ENCODE measurements at places on chromosomes 7 and 10.

GRCh38 chr10:7235376-7235775, 175.5 kb downstream of the SFMBT2 start:
- no peak for DNase-seq

GRCh38 chr7:18081617-18082016, 54.0 kb upstream of the PRPS1L1 start:
- DNase-seq, result no peak

- DNase-seq, result no peak
These were observed 19.2 kb downstream of the AKR1C8 start for GRCh38 chr10:5165738-5166137.

DNA sequence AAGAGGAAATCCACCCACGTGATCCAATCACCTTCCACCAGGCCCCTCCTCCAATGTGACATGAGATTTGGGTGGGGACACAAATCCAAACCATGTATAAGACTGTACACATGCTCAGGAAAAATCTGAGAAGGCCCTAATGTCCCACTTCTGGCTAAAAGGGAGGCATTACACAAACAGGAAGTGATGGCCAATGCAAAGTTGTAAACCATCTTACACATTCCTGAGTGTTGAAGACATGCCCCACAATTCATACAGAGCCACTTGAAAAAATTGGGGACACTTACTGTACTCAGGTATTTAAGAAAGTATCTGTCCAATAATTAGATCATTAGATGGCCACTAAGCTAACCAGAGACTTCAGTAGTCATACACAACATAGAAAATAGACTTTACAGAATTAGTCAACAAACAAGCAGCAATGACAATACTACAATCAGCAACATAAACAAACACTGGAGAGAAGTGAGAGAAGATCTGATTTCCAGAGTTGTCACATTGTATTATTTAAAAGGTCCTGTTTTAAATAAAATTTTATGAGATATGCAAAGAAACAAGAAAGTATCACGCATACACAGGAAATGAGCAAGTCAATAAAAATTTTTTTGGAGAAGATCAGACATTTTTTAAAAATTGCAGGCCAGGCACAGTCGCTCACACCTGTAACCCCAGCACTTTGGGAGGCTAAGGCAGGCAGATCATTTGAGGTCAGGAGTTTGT, 143.3 kb downstream of the DGKI start:
- no peak for DNase-seq

DNA sequence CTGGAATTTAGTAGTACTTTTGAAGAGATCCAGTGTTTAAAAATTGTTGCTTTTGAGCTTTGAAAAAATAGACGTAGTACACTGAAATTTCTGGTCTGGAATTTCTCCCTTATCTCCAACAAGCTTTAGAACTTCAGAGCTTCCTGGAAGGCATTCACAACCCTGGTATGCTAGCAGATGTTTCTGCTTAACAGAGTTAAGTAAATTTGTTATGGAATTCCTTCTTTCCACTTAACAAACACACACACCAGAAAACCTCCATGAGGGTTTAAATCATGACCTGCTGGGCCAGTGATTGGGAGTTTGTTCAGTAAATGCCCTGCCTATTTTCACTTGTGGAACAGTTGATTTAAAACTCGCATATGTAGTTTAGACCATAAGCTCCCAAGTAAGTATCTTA, 13.7 kb downstream of the ASB15 start:
- DNase-seq, result no peak

DNA sequence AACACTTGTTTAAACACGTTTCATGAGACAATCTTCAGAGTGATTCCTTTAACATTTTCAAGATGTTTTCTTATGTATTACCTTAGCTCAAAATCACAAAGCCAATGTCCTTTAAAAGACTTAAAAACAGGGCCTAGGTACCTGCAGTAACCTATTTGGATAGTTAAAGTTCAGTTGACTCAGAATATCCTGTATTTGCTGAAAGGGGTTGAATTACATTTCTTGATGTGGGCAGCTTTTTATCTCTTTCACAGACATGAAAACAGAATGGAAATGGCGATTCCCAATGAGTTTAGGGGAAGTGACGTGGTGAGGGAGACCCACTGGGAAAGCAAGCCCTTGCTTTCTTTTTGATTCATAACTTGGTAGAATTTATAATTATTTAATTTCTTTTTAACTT, 324.4 kb upstream of the AOAH start:
- DNase-seq, result no peak

- DNase-seq, result no peak
These were observed 12.5 kb upstream of the STN1 start for GRCh38 chr10:103930449-103930848.

- DNase-seq, result peak; percentile 47
These were observed 15.5 kb downstream of the CYTH3 start for GRCh38 chr7:6256677-6257535.

- no peak for DNase-seq
These were observed 82.2 kb downstream of the DNAJB6 start for GRCh38 chr7:157419035-157419293.

- DNase-seq, result no peak
These were observed 49.4 kb downstream of the VWC2 start for GRCh38 chr7:49822856-49823255.

DNA sequence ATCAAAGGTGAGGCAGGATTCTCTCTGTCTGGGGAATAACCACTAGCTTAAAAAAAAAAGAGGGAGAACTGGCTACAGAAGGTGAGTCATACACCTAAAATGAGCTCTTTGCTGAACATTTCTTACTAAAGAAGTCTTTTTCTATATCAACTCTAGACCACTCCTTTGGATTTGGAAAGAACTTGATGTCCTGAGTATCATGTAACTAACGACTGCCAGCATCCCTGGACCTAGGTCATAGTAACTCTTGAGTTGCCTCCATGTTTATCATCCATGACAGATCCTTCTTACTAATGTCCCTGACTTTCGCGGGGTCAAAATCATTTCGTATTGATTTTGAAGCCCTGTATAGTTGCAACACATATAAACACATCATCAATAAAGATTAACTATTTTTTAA, 89.1 kb downstream of the CNOT4 start:
- no peak for DNase-seq

- DNase-seq, result no peak
These were observed 233.1 kb upstream of the TCF7L2 start for GRCh38 chr10:112716924-112717413.

DNA sequence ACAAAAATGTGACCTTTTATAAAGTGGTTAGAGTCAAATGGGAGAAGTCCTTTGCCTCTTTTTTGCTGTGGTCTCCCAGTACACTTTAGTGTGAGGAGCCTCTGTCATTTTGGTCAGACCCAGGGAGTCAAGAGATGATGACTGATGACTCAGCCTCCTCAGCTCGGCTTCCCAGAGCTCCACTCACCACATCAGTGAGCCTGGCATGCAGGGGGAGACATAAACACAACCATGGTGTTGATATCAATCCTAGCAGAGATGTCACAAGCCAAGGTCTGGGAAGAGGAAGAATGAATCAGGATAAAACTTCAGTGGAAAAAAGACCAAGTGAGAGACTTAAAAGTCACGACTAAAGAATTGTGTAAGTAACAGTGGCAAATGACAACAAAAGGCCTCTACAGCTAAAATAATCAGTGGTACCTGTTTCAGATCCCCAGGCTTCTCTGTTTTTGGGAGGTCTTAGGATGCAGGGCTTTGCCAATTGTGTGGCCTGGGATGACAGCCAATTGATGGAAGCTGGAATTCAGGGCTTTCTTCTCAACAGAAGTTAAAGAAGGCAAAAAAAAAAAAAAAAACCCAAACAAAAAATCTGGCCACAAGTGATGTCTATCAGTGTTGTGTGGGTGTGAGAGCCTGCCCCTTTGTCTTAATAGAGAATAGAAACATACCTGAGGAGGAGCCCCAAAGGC, 50.2 kb downstream of the TFAM start:
- DNase-seq, result no peak

DNA sequence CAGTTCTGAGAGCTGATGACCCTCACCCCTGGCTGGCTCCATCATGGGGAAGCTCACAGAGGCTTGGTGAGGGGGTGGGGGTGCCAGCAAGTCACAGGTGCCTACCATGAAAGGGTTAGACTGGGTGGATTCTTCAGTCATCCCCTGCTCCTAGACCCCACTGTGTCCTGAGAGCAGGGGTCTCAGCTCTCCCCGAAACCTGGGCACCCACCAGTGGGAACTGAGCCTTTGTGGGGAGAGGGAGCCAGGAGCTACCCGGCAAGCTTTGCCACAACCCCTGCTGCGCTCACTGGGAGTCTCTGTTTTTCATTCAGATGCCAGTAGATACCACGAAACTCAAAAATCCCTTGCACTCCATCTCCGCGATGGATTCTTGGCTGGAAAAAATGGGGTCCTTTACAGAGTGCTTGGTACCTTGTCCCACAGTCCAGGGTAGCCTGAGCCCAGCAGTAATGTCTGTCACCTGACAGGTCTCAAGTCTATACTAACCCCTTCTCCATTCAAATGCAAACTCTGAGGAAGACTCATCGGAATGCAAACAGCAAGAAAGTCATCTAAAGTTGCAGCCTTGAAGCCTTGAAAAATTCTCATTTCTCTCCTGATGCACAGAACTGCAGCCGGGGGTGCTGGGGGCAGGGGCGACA, 48.9 kb upstream of the ENO4 start:
- DNase-seq, result no peak

DNA sequence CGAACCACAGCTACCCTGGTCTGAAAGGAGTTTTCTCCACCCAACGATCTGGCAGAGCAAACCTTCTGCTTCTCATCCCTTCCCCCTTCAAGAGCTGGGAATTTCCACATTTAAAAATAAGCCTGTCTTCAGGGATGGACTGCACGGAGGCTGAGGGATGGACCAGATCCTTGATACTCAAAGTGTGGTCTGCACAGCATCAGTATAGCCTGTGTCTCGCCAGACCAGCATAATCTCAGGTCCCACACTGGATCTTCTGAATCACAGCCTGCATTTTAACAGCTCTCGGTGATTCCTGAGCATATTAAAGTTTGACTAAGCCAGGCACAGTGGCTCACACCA, 7.1 kb downstream of the KCNMA1 start:
- DNase-seq, result no peak

DNA sequence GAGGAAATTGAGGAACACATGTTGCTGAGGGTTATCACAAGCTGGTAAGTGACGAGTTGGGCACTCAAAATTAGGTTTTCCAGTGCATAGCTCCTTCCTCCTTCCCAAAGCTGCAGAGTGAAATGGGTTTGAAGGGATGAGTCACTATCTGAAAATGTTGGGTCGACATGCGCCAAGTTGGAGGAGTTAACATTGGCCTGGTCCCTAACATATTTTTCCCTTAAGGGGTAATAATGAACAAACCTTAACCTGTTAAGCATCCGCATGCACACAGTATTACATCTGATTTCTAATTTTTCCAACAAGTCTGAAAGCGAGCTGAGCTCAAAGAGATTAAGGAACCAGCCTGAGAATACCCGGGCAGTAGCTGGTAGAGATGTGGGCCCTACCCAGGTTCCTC, 20.7 kb upstream of the TECTB start:
- no peak for DNase-seq

- DNase-seq, result no peak
These were observed 432.1 kb upstream of the PCDH15 start for GRCh38 chr10:55233090-55233489.

GRCh38 chr7:12578930-12579640, 8.6 kb downstream of the SCIN start:
- DNase-seq, result no peak

GRCh38 chr10:46310851-46311250, 24.1 kb downstream of the ANTXRL start:
- DNase-seq, result peak; percentile 70

DNA sequence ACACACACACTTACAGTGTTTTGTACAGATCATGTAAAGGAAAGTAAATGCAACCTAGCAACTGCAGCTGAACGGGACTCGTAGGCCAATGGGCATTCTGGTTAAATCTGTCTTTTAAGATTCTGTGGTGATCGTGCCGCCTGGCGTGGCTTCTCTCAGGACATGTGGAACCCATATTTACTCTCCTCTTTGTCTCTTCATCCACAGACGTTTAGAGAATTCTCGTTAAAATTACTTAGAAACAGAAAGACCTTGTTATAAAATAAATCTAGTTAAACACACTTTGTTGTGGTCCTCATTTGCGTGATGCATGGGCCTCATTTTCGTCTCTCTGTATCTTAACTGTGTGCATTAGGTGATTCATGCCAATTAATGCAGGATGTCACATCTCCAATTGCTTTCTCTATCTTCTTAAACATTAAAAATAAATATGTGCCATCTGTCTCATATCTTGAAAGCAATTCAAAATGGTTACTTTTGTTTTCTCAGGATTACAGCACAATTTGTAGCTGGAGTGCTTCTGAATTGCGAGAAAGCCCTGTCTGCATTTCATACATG, 11.5 kb downstream of the KLF6 start:
- no peak for DNase-seq

- no peak for DNase-seq
These were observed 28.5 kb downstream of the GET4 start for GRCh38 chr7:904847-905246.

DNA sequence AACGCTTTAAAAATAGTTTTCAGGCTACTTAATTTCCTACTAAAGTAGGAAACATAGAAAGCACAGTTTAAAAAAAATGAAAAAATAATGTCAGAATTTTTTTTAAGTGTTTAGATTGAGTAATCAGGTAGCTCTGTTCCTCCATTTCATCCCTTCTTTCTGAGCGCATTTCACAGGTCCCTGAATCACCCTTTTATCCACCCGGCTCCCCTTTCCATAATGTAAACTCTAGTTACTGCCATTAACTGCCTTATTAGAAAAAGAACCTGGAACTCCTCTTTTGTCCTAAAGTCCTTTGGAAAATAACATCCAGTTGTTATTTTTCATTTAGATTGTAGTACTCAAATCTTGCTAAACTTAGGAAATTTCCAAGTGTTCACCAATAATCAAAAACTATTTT, 5.8 kb downstream of the KCND2 start:
- DNase-seq, result no peak

- DNase-seq, result no peak
These were observed 39.8 kb downstream of the ZEB1 start for GRCh38 chr10:31358688-31359330.

- DNase-seq, result no peak
These were observed 439.6 kb downstream of the GLRX3 start for GRCh38 chr10:130575756-130576285.

DNA sequence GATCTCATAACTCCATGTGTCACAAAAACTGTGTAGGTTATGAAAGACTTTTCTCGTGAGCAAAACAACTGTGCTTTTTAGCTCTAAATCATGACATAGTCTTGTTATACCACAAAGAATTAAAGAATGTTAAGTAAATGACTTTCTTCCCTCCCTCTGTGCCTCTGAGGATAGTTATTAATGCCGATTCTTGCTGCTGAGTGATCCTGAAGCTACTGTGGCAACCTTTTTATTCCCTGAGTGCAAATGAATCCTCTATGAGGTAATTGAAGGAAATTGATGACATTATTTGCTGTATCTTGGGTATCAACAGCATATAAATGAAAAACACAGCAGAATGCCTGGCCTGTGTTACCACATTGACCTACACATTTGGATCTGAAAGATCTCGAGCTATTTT, 142.2 kb upstream of the HDAC9 start:
- no peak for DNase-seq

GRCh38 chr7:37052705-37053104, 328.4 kb upstream of the AOAH start:
- DNase-seq, result no peak

GRCh38 chr7:2904202-2904601, 60.1 kb upstream of the GNA12 start:
- no peak for DNase-seq
